A549 treated with RU486 at 1 μM for 4 hours (cell line): ENCODE measurements at places on chromosomes 3 and 15. TPM values are rescaled to one million over a fixed set of nuclear protein-coding genes. Genes with fewer than 3 reads are reported as not detected.

The GP9 gene
- total RNA-seq, result not detected in 5 replicates

The UBA7 gene
- 0.21 to 0.68 TPM (median 0.34 TPM) in 5 replicates for total RNA-seq

The FAM107A gene
- not detected in 5 replicates for total RNA-seq

The MON1A gene
- 4.4 to 8.6 TPM (median 7.9 TPM) in 5 replicates for total RNA-seq

The FOXB1 gene
- total RNA-seq, result not detected in 5 replicates

The CNTN3 gene
- not detected in 5 replicates for total RNA-seq

The FRMD5 gene
- 3.8 to 5.1 TPM (median 4.4 TPM) in 5 replicates for total RNA-seq

The ADCY5 gene
- total RNA-seq, result 0.09 to 0.81 TPM (median 0.50 TPM) in 5 replicates

The SPINT1 gene
- 0.87 to 1.5 TPM (median 1.1 TPM) in 5 replicates for total RNA-seq

The BRPF1 gene
- total RNA-seq, result 16.1 to 19.8 TPM (median 18.8 TPM) in 5 replicates

The MESP2 gene
- 0.26 to 0.67 TPM (median 0.42 TPM) in 5 replicates for total RNA-seq

The GPR62 gene
- total RNA-seq, result not detected in 5 replicates

The ITIH1 gene
- not detected in 5 replicates for total RNA-seq
